EL (cell line): ENCODE measurements at places on chromosomes 2 and 18.

DNA sequence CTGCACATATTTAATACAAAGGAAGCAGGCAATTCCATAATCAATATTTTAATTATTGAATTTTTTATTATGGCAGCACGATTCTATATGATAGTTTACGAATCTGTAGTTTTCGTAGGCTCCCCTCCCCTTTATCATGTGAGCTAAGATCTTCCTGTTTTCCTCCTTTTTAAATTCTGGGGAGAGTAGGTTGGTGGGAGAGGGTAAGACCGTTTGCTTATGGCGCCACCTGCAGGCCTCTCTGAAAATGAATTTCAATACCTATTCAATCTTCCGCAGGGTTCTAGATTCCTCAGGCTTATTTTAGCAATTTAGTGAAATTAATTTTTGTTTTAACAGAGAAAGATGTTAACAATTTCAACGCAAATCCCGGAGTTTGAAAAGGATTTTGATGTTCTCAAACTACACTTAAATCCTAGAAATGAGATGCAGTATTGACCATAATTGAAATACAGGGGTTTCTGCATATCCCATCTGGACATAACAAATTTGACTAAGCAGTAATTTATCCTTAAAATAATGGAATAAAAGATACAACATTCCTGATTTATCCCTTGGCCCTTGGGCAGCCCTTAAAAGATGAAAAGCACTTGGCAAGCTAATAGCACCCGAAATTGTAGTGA lies 12.8 kb upstream of the GBX2 start:
- peak; percentile 68 for DNase-seq

- DNase-seq: no peak
Measured at GRCh38 chr2:165202239-165202638, 1.6 kb downstream of the SCN3A start.

- no peak for DNase-seq
Measured at GRCh38 chr2:140696449-140696848, 1434.4 kb downstream of the LRP1B start.

- peak; percentile 66 for DNase-seq
Measured at GRCh38 chr2:68357605-68358337, 7.3 kb upstream of the PLEK start.

- DNase-seq: peak; percentile 65
Measured at GRCh38 chr2:146370826-146371225, 1474.0 kb upstream of the ACVR2A start.

GRCh38 chr18:59873641-59874040 lies 26.2 kb upstream of the PMAIP1 start:
- peak; percentile 21 for DNase-seq

GRCh38 chr2:215529271-215529670 lies 93.4 kb upstream of the FN1 start:
- DNase-seq: peak; percentile 47

GRCh38 chr2:152613235-152613634 lies 104.0 kb downstream of the PRPF40A start:
- no peak for DNase-seq

GRCh38 chr18:3466045-3466444 lies 16.1 kb downstream of the TGIF1 start:
- peak; percentile 76 for DNase-seq

GRCh38 chr18:79769698-79770500 lies 27.8 kb upstream of the KCNG2 start:
- no peak for DNase-seq

- no peak for DNase-seq
Measured at GRCh38 chr2:160372010-160372356, 121.6 kb downstream of the RBMS1 start.

- no peak for DNase-seq
Measured at GRCh38 chr2:43898134-43898837, 59.5 kb downstream of the ABCG8 start.

DNA sequence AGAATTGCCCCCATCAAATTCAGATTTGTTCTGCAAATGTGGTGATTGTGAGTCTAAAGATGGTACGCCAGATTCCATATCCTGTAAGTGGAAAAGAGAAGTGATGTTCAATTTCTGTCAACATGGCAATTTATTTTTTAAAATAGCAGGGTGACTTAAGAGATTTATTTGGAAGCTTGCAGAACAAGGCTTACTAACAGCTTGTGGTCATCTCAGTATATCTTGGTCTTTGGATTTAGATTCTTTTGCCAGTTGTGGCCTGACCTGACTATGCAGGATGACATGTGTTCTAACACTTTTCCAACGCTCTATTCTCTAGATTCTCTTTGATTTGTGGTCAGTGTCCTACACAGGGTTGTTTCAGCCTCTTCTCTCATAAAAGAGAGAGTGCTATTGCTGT lies 74.4 kb downstream of the MAP3K20 start:
- peak; percentile 65 for DNase-seq

- DNase-seq: no peak
Measured at GRCh38 chr18:26046419-26047077, 43.9 kb downstream of the SS18 start.

DNA sequence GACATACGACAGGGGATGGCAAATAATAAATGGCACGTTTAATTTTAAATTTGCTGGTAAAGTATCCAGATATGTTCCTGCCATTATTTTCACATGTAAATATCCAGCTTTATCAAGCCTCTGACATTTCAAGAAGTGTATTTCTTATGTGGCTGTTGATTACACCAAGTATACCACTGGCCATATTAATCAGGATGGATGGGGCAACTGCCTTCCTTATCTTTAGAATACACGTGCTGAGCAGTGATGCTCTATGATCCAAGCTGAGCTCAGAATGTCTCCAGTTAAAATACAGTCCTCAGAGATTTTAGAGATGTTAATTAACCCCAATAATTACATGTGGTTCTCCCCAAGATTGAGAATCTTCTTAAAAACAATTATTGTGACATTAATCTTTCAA lies 38.3 kb upstream of the RAPGEF4 start:
- no peak for DNase-seq

DNA sequence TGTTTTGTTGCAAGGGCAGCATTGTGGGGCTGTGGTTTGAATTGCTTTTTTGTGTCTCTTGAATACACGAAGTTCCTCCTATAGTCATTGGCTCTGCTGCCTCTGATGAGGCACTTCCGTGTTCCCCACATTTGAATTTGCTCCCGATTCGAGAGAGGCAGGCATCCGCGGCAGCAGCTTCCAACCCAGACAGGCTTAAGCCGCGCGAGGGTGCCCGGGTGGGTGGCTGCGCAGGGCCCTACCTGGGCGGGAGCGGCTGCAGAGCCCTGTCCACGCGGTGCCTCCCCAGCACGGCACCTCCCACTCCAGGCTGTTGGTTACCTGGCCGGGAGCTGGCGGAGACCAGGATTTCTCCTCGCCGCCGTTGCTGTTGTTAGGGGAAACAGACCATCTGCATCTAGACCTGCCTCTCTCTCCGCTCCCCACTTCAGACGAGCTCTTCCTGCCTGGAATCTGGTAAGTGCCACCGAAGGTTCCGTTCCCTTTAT lies 151.3 kb downstream of the NEDD4L start:
- no peak for DNase-seq

DNA sequence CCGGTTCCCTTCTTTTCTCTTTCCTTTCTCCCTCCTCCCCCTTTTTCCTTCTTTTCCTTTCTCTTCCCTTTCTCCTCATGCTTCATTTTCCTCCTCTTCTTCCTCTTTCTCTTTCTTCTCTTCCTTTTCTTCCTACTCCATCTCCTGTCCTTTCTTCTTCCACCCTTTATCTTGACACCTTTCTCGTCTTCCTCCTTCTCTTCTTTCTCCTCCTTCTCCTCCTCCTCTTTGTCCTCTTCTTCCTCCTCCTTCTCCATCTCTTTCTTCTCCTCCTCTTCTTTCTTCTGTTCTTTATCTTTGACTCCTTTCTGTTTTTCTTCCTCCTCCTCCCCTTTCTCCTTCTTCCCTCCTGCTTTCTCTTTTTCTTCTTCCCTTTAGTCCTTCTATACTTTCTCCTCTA lies 53.2 kb downstream of the CELF4 start:
- DNase-seq: no peak

- peak; percentile 60 for DNase-seq
Measured at GRCh38 chr2:101328474-101329007, 20.0 kb upstream of the RNF149 start.

GRCh38 chr2:48265169-48266030 lies 264.6 kb upstream of the STON1 start:
- DNase-seq: no peak

- peak; percentile 66 for DNase-seq
Measured at GRCh38 chr18:63963615-63964256, 6.1 kb upstream of the SERPINB8 start.

DNA sequence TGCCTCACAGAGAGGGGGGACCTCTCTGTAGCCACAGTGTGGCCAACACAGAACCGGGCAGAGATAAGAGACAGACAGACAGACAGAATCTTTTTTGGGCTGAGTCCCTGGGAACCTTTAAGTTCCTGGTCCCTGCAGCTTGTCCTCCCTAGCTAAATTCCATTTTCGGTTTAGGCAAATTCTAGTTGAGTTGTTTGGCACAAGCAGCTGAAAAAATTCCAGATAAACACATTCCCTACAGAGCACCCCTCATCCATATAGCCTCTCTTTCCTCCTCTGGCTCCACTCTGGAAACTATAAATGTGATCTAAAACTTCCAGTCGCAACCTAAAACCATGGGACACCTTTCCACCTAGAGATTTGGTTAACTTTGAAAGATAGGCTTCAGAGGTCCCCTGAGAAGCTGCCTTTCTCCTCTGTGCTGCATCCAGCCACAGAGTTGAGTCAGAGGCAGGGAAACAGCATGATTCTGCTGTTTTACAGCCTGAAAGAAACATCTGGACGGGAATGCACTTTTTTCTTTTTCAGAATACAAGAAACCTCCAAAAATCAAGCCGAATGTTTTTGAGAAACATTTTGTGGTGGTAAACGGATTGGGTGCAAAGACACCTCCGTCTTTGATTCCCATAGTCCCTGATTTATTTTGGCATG lies 30.9 kb downstream of the SLC4A3 start:
- peak; percentile 28 for DNase-seq
